Activated T-cell treated with anti-CD3 and anti-CD28 coated beads, Interleukin-2, amount 50 U/mL, for 72 hours (primary cell): ENCODE measurements at places on chromosomes 11 and 22. TPM values are rescaled to one million over a fixed set of nuclear protein-coding genes. Genes with fewer than 3 reads are reported as not detected.

ACCS gene
- total RNA-seq, result 34.6 TPM

SPON1 gene
- total RNA-seq, result 0.12 TPM

H19 gene
- total RNA-seq, result not detected

GRCh38 chr11:134125507-134125906, 56.6 kb downstream of the JAM3 start:
- H3K4me3 ChIP-seq, result peak overlapping the region; percentile 67
- no peak for DNase-seq
- H3K36me3 ChIP-seq, result no peaks in the 10 kb centered on the region

- no peak overlapping the region for H3K27ac ChIP-seq
- H3K27me3 ChIP-seq, result no peaks in the 10 kb centered on the region
- H3K4me1 ChIP-seq, result peaks cover 32% of the 10 kb centered on the region
- DNase-seq, result no peak
- no peak overlapping the region for H3K4me3 ChIP-seq
Measured at GRCh38 chr22:46061501-46062231, 84.7 kb upstream of the WNT7B start.

- H3K27me3 ChIP-seq, result no peaks in the 10 kb centered on the region
- peaks cover 52% of the 10 kb centered on the region for H3K4me1 ChIP-seq
- peak overlapping the region; percentile 88 for H3K27ac ChIP-seq
- peak; percentile 39 for DNase-seq
- H3K36me3 ChIP-seq, result no peaks in the 10 kb centered on the region
- H3K4me3 ChIP-seq, result peak overlapping the region; percentile 73
Measured at GRCh38 chr22:19579115-19579811, 55.1 kb upstream of the CLDN5 start.

- peaks cover 30% of the 10 kb centered on the region for H3K27me3 ChIP-seq
- H3K4me1 ChIP-seq, result no peaks in the 10 kb centered on the region
- no peaks in the 10 kb centered on the region for H3K36me3 ChIP-seq
- H3K27ac ChIP-seq, result no peak overlapping the region
- DNase-seq, result no peak
Measured at GRCh38 chr22:36736701-36737320, 33.3 kb upstream of the CACNG2 start.
